CD14-positive monocyte (primary cell): ENCODE measurements at places on chromosomes 2 and 18. TPM values are rescaled to one million over a fixed set of nuclear protein-coding genes. Genes with fewer than 3 reads are reported as not detected.

GRCh38 chr2:165469417-165469816 lies at the start of gene CSRNP3:
TSS of gene CSRNP3 (plus strand) at chr2:165469698. CDS start at chr2:165595066, 125,368 bp downstream.
- DNase-seq: no peak

- DNase-seq: no peak
Measured at GRCh38 chr2:102032368-102033030, 40.7 kb downstream of the IL1R2 start.

Gene RASGRP3
- 0.33 and 0.84 TPM in 2 replicates for polyA plus RNA-seq

Gene MRPL44
- polyA plus RNA-seq: 28.4 TPM

Gene ICOS
- 0.13 TPM for polyA plus RNA-seq

Gene MRPS9
- polyA plus RNA-seq: 11.6 TPM

Gene CNTNAP5
- not detected for polyA plus RNA-seq
